ENCODE measurements at places on chromosomes 5 and 9.

DNA sequence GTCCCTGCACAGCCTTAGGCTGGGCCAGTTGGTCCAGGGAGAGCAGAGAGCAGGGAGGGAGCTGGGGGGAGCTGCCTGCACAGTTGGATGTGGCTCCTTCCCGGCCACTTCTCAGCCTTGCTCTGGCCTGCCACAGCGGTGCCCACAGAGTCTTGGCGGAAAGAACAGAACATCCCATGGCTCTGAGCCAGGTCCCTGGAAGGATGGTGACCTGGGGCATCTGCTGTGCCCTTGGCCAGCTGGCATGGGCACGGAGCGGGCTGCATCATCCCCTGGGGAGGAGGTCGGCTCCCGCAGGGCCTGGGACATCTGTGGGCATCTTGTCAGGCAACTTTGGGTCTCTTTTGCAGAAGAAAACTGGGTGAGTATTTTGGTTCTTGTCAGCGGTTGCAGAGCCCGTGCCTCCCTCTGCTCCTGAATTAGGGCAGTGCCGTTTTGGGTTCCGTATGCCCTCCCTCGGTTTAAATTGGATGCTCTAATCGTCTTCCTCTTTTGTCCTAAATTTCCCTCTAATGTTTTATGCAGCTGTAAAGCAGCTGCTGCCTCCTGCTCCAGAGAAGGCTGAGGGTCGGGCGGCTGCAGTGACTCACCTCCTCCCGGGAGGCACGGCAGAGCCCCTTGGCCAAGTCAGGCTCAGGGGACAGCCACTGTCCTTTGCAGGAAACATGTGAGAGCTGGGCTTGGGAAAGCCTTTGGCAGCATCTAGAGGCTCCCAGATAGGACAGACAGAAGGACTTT is 10.5 kb upstream of the NACC2 start:
- no peak for DNase-seq

DNA sequence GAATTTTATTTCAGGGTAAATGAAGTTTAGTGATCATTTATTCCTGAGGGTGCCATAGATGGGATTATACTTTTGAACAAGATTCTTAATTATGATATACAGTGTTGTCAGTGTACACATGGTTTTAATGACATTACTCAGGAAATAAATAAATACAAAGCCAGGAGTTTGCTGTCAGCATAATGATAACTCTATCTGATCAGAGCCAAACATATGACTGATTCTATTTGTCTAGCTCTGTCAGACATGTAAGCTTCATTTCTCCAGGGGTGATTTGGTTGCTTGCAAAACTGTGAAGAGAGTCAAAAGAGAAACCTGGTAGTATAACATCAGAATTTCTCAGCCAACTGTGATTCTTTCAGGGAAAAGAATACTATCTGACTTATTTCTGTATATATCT is 1425.8 kb upstream of the C9orf72 start:
- DNase-seq: no peak

DNA sequence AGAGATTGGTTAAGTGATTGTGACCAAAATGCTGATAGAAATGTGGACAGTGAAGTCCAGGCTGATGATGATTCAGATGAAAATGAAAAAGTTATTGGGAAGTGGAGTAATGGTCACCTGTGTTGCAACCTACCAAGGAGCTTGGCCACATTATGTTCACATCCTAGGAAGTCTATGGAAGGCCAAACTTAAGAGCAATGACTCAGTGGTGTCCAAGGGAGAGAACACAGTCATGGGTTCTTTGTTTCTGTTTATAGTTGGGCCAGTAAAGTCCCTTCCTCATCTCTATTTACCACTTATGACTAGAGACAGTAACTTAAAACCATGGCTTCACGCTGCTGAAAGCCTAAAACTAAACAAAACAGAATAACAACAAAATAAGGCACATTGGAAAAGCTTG is 555.3 kb upstream of the DAB2 start:
- DNase-seq: no peak

GRCh38 chr5:163424836-163425235 is 12.6 kb upstream of the CCNG1 start:
- no peak for DNase-seq

DNA sequence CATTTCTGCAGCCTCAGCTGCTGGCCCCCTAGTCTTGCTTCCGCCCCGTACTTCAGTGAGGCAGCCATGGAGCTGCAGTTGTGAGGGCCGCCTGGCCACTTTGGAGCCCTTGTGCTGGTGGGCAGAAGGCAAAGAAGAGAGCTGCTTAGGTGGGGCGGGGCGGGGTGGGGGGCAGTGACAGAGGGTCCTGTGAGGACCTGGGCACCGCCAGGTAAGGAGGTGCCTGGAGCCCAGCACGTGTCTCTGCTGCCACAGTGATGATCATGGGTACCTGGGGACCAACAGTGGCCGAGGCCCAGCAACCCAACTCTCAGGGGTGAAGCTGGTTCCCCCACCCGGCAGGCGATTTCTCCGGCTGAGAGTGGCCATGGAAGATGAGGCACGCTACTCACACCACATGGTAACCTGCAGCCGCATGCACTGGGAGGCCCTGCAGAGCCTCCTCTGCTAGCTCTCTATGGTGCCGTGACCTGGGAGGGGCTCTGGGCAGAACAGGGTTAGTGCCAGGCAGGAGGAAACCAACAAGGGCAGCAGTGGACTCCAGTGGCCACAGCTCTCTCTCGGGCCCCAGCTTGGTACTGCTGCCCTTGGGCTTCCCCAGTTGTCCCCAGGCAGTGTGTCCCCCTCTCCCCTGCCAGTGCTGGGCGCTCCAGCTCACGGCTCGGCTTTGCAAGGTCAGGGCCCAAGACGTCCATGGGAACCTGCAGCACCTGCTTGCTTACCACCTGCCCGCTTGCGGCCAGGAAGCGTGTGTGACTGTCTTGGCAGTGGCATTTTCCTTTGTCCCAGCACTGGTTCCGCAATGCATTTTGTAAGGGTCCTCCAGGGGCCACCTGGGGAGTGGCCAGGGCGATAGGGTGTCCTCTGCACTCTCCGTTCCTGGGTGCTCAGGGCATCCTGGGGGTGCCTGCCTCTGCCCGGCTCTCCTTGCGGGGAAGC is 24.0 kb downstream of the NDUFS6 start:
- DNase-seq: no peak

DNA sequence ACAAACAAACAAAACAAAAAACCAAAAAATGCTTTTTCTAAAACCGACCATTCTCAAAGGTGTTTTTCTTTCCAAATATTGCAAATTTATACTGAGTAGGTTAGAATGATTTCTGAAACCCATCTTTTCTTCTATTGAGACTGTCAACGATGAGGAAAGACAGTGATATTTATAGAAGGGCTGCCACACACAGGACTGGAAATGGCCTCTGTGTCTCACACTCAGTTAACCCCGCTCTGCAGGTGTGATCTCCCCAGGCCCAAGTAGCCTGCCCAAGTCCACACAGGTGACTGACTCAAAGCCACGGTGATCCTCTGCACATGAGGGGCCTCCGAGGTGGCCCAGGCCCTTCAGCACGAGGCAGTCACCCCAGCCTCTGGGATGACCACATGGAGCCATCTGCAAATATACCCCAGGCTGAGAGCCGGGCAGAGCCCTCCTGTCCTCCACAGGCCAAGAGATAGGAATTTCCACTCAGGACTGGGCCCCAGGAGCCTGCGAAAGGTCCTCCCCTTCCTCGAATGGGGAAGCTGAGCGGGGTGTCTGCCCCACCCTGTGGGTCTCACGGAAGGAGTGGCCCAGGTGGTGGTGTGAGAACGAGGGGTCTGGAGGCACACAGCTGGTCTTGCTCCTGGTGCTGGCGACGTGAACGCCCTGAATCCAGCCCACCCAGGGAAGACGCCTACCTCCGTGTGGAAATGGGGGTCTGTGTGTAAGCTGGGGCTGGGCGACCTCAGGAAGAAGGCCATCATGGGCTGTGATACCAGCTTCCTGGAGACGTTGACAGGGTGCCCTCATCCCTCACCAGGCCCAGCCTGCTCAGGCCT is 53.0 kb upstream of the PHYKPL start:
- no peak for DNase-seq

- DNase-seq: no peak
These were observed 17.5 kb downstream of the LRRC70 start for GRCh38 chr5:62596096-62596495.

DNA sequence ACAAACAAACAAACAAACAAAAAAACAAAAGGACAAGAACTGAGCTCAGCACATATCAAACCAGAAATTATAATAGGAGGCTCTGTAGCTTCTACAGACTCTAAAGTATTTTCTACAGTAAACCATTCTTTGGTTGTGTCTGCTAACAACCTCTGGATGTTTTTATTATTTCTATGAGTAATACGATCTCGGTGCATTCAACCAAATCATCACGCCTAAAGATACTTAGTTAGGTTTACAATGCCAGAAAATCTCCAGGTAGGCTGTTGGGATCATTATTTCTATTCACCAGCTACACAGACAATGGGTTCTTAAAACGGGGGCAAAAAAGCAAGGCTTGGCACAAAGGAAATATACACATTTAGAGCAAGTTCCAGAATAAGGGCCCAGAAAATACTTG is 41.6 kb upstream of the ALDOB start:
- DNase-seq: no peak

GRCh38 chr9:137639303-137640051 is 20.7 kb downstream of the EHMT1 start:
- no peak for DNase-seq

DNA sequence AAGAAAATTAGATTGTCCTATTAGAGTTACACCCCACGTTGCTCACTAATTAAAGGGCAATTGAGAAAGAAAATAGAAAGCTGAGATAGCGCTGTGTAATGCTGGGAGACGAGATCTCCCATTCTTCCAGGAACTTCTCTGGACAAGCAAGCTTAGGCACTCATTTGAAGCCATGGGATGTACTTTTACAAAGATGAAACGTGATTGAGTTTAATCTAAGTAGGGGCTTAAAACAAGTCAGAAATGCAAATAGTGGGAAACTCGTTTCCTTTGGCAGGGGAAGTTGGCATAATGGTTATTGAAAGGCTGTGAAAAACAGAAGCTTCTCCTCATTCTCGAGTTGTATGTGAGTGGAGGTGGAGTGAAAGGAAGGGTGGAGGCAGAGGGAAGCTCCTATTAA is 3.7 kb downstream of the PRDM6 start:
- no peak for DNase-seq

- DNase-seq: no peak
These were observed 360.5 kb downstream of the KCTD16 start for GRCh38 chr5:144531188-144531587.

GRCh38 chr9:96148634-96149532 is 153.1 kb downstream of the HSD17B3 start:
- no peak for DNase-seq

GRCh38 chr5:93385655-93386054 is 195.4 kb downstream of the NR2F1-AS1 start:
- no peak for DNase-seq

GRCh38 chr5:155455791-155456514 is 442.4 kb downstream of the KIF4B start:
- DNase-seq: no peak

DNA sequence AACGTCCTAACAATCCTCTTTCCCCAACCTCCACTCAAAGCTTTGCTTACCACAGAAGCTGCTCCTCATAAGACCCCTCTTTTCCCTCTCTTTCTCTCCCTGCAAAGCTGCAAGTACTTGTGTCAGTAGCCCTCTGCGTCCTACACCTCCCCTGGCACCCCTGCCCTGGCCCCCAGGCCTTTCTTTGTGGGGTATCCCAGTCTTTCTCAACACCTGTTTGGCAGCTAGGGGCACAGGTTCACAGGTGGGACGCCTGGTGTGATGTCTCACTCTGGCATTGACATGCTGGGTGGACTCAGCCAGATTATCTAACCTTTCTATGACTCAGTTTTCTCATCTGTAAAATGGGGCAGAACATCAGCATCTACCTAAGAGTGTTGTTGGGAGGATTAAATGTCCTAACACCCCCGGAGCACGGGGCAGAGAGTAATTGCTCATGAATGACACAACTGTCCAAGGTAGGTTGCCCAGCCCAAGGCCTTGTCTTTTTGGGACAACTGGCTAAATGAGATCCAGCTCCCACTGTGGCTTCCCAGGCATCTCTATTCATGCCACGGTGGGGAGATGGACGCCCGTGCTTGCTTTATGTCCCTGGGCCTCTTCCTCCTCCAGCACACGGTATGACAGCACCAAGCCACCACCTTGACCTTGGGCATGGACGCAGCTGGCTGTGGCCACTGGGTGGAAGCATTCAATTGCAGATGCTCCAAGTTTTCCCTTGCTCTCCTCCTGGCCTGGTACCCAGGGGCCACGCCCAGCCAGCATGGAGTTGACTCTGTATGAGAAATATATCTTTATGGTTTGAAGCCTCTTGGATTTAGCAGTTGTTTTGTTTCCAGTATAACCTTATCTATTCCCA is 190.4 kb downstream of the RGS3 start:
- no peak for DNase-seq

DNA sequence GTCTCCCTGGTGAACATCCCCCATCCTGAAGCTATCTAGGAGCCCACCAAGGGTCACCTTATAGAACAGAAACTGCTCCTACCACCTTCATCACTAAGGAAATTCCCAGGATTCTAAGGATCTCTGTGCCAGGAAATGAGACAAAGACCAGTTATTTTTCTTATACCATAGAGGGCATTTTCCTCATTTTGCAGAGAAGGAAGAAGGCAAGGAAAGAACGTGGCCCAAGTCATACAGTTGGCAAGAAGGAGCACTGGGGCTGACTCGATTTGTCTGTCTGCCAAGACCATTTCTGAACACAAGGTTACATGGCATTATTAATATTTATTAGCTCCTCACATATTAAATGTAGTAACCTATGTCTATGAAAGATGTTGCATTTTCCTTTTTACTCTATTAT is 49.6 kb upstream of the TNFSF15 start:
- no peak for DNase-seq

- DNase-seq: no peak
These were observed 291.8 kb upstream of the DAB2 start for GRCh38 chr5:39716532-39717028.

- DNase-seq: no peak
These were observed 84.6 kb downstream of the CEMIP2 start for GRCh38 chr9:71683598-71684235.
